ENCODE measurements at places on chromosomes 5 and 9.

GRCh38 chr5:97075649-97076048 lies 66.8 kb downstream of the LIX1 start:
- no peak for DNase-seq

DNA sequence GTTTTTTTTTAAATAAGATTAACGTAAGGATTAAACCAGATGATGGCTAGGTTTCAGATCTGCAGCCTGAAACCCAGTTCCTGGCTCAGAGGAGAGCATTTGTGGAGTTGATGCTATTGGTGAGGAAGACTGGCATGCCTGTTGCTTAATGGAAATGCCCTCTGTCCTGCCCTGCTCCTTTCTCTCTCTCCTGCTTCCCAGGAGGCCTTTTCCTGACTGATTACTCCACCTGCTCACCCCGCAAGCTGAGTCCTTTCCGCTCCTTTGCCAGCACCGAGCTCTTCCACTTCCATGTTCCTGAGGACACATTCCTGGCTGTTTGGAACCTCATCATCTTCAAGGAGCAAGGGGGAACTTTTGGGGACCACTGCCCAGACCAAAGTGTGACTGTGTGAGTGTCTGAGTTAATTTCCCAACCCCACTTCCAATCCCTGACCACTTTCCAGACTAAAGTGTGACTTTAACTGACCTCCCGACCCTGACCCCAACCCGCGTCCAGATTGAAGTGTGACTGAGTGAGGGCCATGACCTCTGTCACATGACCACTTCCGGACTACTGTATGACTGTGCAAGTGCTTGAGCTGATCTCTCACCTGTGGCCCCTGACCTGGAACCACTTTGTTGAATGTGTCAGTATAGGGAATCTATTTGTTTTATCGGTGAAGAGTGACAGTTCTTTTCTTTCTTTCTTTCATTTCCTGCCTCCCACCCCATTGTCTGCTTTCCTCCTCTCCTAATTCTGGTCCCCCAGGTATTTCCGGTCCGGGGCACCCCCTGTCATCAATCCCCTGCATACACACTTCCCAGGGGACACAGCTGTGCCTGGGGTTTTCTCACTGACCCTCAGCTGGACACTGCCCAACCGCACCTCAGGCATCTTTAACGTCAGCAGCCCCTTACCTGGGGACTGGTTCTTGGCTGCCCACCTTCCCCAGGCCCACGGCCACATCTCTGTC lies 5.5 kb downstream of the TMEM8B start:
- no peak for DNase-seq

- DNase-seq: no peak
Measured at GRCh38 chr5:156498226-156498980, 171.4 kb downstream of the SGCD start.

DNA sequence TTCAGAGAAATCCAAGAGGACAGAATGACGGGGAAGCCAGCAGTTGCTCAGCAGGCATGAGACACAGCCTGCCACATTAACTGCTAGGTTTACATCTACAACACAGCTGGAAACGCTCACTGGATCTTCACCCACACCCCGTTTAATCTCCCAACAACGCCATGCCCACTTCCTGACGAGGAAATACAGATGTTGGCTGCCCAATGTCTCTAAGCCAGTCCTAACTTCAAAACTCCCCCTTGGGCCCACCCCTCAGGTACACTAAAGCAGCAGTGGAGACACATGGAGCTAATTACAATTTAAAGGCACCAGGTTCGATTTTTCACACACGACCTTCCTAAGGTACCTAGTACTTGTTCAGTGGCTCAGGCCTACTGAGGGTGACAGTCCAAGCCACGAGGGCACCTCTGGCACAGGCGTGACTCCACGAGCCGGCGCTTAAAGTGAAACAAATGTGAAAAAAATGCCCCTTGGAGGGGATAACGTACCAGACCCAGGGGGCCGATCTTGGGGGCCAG lies 904 bp downstream of the RPL12 start:
- no peak for DNase-seq

DNA sequence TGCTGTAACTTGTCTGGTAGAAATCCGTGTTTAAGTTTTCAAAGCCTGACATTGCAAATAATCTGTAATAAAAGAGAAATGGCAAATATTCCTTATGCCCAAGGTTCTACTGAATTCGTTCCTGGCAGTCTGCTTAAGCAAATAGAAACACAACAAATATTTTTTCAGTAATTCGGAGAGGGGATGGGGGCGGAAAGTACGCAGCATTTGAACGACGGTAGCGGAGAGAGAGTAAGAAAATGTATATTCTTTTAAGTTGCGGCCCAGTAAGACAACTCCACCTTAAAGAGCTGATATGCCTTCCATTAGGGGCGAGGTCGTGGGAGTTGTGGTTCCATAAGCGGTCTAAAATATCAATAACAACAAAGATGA lies 569 bp downstream of the YIPF5 start:
- no peak for DNase-seq

DNA sequence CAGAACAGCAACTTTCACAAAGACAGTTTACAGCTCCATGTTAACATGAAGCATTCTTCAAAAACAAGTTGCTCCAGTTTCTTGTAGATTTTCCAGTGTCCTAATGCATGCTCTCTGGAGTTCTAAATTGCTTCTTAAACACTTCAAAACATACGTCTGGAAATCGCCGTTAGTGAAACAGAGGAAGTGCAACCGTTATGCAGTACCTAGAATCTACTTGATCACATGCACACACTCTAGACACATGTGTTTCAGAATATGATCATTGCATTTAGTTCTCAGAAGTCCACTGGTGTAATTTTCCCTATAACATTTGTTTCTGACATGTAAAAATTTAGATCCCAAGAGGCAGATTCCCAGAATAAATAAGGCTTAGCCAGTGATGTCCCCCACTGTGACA lies 41.1 kb upstream of the RUFY1 start:
- DNase-seq: no peak

- no peak for DNase-seq
Measured at GRCh38 chr9:93568169-93568568, 8.2 kb upstream of the PHF2 start.

GRCh38 chr9:84557751-84558150 lies 111.8 kb upstream of the NTRK2 start:
- no peak for DNase-seq

Data from effector memory CD4-positive, alpha-beta T cell (primary cell).